ENCODE measurements at places on chromosomes 3 and 15.

GRCh38 chr15:95300958-95301357 lies 1029.5 kb upstream of the NR2F2 start:
- peaks cover 11% of the 10 kb centered on the region for H3K4me1 ChIP-seq
- H3K36me3 ChIP-seq: no peaks in the 10 kb centered on the region
- no peaks in the 10 kb centered on the region for H3K27me3 ChIP-seq
- H3K27ac ChIP-seq: peak overlapping the region; percentile 7
- H3K4me3 ChIP-seq: no peak overlapping the region

DNA sequence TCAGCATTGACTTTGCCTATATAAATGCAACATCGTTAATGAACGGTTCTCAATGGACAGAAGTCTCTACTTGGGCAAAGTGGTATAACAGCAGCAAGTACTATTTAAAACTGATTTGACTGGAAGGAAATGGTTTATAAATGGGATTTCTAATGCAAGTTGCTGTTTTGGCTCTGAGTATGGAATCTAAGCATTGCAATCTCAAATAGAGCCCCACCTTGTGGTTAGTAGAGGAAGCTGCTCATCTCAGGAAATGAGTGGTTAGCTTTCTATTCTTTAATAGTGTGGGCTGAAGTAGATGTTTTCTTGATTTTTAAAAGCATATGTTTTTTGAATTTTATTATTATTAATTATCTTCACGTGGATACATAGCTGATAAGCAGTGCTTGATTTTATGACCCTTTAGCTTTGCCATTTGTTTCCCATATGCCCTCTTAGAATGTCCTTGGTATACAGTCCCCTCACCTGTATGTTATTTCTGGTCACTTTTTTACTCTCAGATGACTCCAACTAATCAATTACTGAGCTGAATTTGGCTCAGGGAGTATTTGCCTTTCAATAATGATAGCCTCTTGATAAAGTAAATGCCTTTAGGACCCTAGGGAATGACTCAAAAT lies 67.1 kb downstream of the OXSM start:
- no peak for DNase-seq
- H3K4me1 ChIP-seq: no peaks in the 10 kb centered on the region
- H3K4me3 ChIP-seq: no peak overlapping the region
- no peak overlapping the region for H3K27ac ChIP-seq

DNA sequence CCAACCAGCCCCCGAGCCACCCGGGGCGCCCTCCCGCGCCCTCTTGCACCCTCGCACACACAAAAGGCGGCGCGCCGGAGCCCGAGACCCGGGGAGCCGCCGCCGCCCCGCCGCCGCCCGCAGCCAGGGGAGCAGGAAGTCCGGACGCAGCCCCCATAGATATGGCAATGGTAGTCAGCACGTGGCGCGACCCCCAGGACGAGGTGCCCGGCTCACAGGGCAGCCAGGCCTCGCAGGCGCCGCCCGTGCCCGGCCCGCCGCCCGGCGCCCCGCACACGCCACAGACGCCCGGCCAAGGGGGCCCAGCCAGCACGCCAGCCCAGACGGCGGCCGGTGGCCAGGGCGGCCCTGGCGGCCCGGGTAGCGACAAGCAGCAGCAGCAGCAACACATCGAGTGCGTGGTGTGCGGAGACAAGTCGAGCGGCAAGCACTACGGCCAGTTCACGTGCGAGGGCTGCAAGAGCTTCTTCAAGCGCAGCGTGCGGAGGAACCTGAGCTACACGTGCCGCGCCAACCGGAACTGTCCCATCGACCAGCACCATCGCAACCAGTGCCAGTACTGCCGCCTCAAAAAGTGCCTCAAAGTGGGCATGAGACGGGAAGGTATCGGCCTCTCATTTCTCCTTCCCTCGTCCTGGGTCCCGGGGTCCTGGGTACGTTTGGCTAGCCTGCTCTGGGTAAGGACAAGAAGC lies 1.6 kb downstream of the NR2F2 start:
- H3K4me3 ChIP-seq: peak overlapping the region; percentile 46
- DNase-seq: peak; percentile 40
- peak overlapping the region; percentile 99 for H3K27ac ChIP-seq
- peaks cover 8% of the 10 kb centered on the region for H3K36me3 ChIP-seq
- no peaks in the 10 kb centered on the region for H3K4me1 ChIP-seq

DNA sequence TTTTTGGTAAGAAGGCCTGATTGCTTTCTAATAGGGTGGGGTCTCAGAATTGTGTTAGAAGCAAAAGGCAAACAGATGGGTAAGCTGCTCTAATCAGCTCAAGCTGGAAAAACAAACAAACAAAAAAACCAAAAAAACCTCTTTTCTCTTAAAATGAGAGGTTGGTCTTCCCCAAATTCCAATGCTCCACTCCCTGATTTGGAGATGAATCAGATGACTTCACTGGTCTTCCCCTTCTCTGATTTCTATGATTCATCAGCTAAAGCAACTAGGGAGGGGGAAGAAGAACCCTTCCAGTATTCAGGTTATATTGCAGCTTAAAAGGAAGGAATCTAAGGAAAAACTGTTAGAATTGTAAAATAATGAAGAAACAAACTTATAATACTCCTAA lies 9.6 kb upstream of the ANXA2 start:
- no peak overlapping the region for H3K4me3 ChIP-seq
- peaks cover 3% of the 10 kb centered on the region for H3K4me1 ChIP-seq
- no peaks in the 10 kb centered on the region for H3K36me3 ChIP-seq
- H3K27me3 ChIP-seq: no peaks in the 10 kb centered on the region

GRCh38 chr15:60351066-60351465 lies 46.7 kb downstream of the ANXA2 start:
- H3K27ac ChIP-seq: no peak overlapping the region
- H3K27me3 ChIP-seq: no peaks in the 10 kb centered on the region
- no peaks in the 10 kb centered on the region for H3K4me1 ChIP-seq
- no peaks in the 10 kb centered on the region for H3K36me3 ChIP-seq
- no peak for DNase-seq

GRCh38 chr3:149435996-149436885 lies 38.3 kb upstream of the TM4SF4 start:
- no peaks in the 10 kb centered on the region for H3K36me3 ChIP-seq
- no peak overlapping the region for H3K27ac ChIP-seq
- H3K27me3 ChIP-seq: no peaks in the 10 kb centered on the region

- peak overlapping the region; percentile 41 for H3K4me3 ChIP-seq
- peaks cover 27% of the 10 kb centered on the region for H3K4me1 ChIP-seq
- peak overlapping the region; percentile 82 for H3K27ac ChIP-seq
- H3K36me3 ChIP-seq: no peaks in the 10 kb centered on the region
- DNase-seq: no peak
- no peaks in the 10 kb centered on the region for H3K27me3 ChIP-seq
These were observed 9.3 kb downstream of the GNAI2 start for GRCh38 chr3:50245251-50245745.

DNA sequence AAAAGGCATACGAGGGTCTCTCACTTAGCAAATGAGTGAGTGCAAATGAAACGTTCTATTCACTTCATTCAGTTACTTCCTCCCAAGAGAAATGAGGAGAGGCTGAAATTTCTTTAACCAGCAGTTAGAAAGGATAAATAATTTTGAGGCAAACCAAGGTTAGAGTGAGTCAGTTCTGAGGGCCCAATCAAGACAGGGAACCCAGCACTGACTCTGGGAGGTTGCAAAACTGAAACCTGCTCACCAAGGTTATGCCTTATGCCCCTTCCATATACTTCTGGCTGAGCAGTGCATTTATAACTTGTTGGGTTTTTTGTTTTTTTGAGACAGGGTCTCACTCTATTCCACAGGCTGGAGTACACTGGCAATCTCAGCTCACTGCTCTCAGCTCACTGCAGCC lies 4.5 kb upstream of the RPSA start:
- no peak for DNase-seq
- H3K27ac ChIP-seq: no peak overlapping the region
- H3K27me3 ChIP-seq: no peaks in the 10 kb centered on the region
- no peak overlapping the region for H3K4me3 ChIP-seq
- no peaks in the 10 kb centered on the region for H3K4me1 ChIP-seq

DNA sequence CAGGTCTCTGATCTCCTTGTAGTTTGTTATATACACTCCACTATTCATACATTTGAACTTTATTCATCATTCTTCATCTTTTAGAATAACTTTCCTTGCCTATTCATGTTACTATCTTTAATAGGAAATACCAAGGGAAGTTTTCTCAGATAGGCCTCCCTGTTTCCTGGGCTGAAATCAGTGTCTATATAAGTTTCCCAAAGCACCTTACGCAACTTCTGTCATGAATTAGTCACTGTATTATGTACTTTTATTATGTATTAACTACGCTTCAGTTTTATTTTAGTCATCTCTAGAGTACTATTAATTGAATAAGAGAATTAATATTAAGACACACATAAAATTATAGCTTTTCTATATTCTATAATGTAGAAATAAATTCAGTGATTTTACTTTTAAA lies 1481.5 kb downstream of the OTOL1 start:
- H3K36me3 ChIP-seq: no peaks in the 10 kb centered on the region
- no peak overlapping the region for H3K27ac ChIP-seq

DNA sequence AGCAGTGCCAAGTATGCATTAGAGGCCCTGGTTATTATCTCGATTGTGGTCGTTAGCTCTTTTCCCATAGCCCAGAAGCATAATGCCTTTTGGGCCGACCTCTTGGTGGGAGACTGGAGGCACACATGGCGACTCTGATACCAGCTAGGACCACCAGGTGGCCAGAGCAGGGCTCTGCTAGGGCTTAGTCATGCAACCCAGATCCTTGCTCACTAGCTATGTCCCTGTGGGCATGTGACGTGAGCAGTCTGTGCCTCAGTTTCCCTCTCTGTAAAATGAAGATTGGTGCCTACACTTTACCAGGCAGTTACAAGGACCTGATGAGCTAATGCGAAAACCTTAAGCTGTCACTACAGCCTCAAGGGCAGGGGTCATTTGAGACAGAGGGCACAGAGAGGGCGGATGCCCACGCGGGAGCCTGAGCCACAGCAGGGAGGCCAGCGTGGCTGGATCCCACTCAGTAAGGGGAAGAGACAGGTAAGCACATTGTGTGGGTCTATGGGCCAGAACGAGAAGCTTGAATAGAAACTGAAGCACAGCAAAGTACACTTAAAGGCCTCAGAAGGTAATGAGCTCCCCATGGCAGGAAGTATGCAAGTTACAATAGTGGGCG lies 8.8 kb downstream of the KLF15 start:
- DNase-seq: peak; percentile 35

DNA sequence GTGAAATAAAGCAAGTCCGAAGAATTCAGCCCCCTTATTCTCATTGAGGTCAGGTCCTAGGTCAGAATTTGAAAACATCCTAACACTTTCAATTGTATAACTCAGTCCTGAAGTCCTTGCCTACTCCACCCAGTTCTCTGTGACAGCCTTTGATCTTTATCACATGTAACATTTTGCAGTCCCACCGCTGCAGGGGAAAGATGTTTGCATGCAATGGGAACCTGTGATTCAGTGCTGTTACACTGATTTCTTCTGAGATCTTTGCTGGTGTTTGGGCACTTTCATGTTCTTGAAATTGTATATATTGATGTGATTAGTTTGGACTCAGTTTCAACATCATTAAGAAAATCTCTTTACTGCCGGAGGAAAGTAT lies 18.0 kb upstream of the SECISBP2L start:
- H3K27ac ChIP-seq: no peak overlapping the region
- no peak overlapping the region for H3K4me3 ChIP-seq
- no peak for DNase-seq
- no peaks in the 10 kb centered on the region for H3K4me1 ChIP-seq
- H3K36me3 ChIP-seq: no peaks in the 10 kb centered on the region

GRCh38 chr15:92631721-92632120 lies 23.9 kb downstream of the FAM174B start:
- no peak overlapping the region for H3K27ac ChIP-seq
- DNase-seq: no peak
- H3K36me3 ChIP-seq: no peaks in the 10 kb centered on the region

- no peaks in the 10 kb centered on the region for H3K4me1 ChIP-seq
- no peaks in the 10 kb centered on the region for H3K27me3 ChIP-seq
- H3K27ac ChIP-seq: no peak overlapping the region
- no peak for DNase-seq
These were observed 190.0 kb downstream of the EFHB start for GRCh38 chr3:19744047-19744446.

- no peak overlapping the region for H3K4me3 ChIP-seq
- no peak for DNase-seq
- no peaks in the 10 kb centered on the region for H3K27me3 ChIP-seq
- no peaks in the 10 kb centered on the region for H3K36me3 ChIP-seq
- H3K27ac ChIP-seq: no peak overlapping the region
These were observed 81.1 kb downstream of the IQCH start for GRCh38 chr15:67335534-67336222.

GRCh38 chr3:132433121-132433520 lies 15.8 kb downstream of the DNAJC13 start:
- no peak for DNase-seq
- no peaks in the 10 kb centered on the region for H3K4me1 ChIP-seq
- H3K4me3 ChIP-seq: no peak overlapping the region
- H3K27ac ChIP-seq: no peak overlapping the region
- H3K27me3 ChIP-seq: no peaks in the 10 kb centered on the region

DNA sequence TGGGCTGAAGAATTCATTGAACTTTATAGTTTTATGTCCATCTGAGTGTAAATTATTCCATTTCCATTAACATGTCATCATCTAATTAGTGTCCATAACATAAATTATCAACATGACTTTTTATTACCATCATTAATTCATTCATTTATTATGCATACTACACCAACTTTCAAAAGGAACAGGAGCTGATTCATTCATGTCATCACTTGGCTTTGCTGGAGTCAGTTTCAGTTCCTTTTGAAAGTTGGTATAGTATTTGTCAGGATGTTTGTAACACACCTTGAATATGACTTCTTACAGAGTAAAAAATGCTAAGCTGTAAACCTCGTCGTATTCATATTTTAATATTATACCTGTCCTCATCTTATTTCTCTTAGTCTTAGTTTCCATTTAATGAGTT lies 298.0 kb upstream of the RBMS3 start:
- H3K4me3 ChIP-seq: no peak overlapping the region
- DNase-seq: no peak
- no peaks in the 10 kb centered on the region for H3K36me3 ChIP-seq
- H3K27ac ChIP-seq: no peak overlapping the region

- no peak for DNase-seq
- no peaks in the 10 kb centered on the region for H3K27me3 ChIP-seq
- H3K4me3 ChIP-seq: peak overlapping the region; percentile 2
- H3K4me1 ChIP-seq: peaks cover 1% of the 10 kb centered on the region
- H3K36me3 ChIP-seq: no peaks in the 10 kb centered on the region
These were observed 3.4 kb downstream of the ANKRD28 start for GRCh38 chr3:15794303-15794771.

GRCh38 chr15:89364341-89364740 lies 29.7 kb upstream of the POLG start:
- DNase-seq: no peak
- no peaks in the 10 kb centered on the region for H3K27me3 ChIP-seq
- peaks cover 4% of the 10 kb centered on the region for H3K4me1 ChIP-seq
- H3K4me3 ChIP-seq: no peak overlapping the region
- no peak overlapping the region for H3K27ac ChIP-seq
- H3K36me3 ChIP-seq: no peaks in the 10 kb centered on the region

GRCh38 chr3:63471781-63472180 lies 180.7 kb upstream of the SNTN start:
- no peak overlapping the region for H3K27ac ChIP-seq
- no peak overlapping the region for H3K4me3 ChIP-seq
- no peaks in the 10 kb centered on the region for H3K4me1 ChIP-seq
- H3K27me3 ChIP-seq: no peaks in the 10 kb centered on the region
